ENCODE measurements at places on chromosomes 1 and 21.

DNA sequence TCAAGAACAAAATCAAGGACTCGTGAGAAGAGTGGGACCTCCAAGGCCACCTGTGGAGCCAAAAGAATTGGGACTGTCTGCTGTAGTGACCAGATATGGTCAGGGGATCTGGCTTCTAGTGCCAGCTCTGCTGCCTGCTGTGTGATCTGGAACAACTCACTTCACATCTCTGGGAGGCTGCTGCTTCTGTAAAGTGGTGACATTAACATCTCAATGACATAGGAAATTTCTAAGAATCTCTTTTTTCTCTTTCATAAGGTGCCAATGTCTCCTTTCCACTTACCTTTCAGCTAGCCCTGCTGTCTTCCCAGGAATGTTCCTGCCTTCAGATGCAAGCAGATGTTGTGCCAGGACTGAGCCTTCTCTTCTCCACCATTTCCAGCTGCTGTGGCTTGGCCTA lies 5.0 kb upstream of the SRSF4 start:
- DNase-seq, result no peak

DNA sequence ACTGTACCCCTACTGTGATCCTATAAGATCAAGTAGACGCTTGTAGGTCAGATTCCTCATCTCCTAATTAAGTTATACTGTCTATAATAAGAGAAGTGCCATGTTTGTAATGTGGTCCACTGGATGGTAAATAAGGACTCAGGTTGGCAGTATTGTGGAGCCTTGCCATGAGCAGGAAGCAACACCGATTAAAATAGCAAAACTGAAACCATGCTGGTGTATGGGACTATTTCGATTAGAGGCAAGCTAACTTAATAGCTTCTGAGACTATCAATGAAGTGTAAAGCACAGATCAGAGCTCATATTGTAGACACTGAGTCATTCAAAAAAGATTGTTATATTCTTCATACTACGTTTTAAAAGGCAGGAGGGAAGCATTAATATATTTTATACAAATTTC lies 348.8 kb downstream of the HHAT start:
- DNase-seq, result no peak

DNA sequence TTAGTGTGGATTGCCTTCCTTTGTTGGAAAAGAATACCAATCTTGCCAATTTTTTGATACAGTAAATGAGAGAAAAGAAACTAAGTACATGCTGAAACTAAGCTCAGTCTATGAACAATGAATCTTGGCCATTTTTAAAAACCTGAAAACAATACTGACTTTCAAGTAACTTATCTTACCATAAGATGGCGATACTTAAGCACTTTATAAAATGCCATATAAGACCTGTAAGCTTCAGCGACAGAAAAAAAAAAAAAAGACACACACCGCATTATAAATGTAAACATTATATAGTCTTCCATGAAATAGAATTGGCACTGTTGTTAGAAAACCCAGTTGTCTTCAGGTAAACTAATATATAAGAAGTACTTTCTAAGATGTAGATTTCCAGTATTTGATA lies 3.0 kb downstream of the OLFM3 start:
- DNase-seq, result no peak

- no peak for DNase-seq
Measured at GRCh38 chr1:169928438-169929209, 34.9 kb upstream of the SCYL3 start.

- DNase-seq, result no peak
Measured at GRCh38 chr1:107830526-107830925, 134.5 kb downstream of the VAV3 start.

DNA sequence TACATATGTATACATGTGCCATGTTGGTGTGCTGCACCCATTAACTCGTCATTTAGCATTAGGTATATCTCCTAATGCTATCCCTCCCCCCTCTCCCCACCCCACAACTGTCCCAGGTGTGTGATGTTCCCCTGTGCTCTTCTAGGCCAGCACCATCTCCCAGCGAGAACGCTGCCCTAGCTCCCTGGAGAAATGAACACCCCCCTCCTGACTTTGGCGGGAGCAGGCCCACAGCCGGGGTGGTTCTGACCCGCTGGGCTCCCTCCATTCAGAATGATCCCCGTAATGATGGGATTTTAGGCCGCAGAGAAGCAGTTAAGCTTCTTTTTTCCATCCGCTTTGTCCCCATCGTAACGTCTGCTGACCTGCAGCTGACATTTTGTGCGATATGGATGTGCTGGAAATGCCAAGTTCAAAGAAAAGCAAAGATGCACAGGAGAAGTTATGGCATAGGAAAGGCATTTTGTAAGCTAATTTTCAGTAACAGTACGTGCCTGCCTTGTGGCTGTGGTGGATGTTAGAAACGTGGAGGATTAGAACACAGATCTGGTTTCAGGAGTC lies 39.3 kb downstream of the ELK4 start:
- DNase-seq, result no peak

GRCh38 chr1:221543529-221544120 lies 198.3 kb downstream of the DUSP10 start:
- no peak for DNase-seq

DNA sequence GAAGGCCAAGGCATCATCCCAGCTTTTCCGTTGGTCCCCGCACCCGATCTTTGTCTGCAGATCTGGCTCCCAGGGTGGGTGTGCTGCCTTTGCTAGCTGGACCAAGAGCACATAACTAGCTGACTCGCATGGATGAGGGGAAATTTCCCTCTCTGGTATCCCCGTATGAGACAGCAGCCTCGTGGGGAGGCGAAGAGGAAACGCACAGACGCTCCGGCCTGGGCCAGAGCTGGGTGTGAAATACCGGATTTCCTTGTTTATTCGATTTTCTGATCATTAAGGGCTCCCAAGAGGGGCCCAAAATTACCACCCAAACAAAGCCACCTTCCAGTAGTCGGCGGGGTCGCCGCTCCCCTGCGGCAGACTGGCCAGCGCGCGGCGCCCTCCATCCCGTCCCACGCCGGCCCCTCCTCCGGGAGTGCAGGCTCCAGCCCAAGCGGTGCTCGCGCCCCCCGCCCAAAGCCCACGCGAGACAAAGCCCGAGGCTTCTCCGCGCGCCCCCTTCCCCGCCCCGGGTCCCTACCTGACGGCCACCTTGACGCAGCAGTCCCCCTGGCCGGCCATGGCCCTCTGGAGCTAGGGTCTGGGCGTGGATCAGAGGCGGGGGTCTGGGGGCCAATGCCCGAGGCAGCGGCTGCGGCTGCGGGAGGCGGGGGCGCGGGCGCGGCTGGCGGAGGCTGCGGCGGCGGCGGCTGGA lies 546 bp downstream of the KIF21B start:
- no peak for DNase-seq

GRCh38 chr1:219383281-219383680 lies 209.6 kb downstream of the LYPLAL1 start:
- DNase-seq, result no peak

GRCh38 chr1:7552402-7552801 lies 218.7 kb upstream of the VAMP3 start:
- no peak for DNase-seq

DNA sequence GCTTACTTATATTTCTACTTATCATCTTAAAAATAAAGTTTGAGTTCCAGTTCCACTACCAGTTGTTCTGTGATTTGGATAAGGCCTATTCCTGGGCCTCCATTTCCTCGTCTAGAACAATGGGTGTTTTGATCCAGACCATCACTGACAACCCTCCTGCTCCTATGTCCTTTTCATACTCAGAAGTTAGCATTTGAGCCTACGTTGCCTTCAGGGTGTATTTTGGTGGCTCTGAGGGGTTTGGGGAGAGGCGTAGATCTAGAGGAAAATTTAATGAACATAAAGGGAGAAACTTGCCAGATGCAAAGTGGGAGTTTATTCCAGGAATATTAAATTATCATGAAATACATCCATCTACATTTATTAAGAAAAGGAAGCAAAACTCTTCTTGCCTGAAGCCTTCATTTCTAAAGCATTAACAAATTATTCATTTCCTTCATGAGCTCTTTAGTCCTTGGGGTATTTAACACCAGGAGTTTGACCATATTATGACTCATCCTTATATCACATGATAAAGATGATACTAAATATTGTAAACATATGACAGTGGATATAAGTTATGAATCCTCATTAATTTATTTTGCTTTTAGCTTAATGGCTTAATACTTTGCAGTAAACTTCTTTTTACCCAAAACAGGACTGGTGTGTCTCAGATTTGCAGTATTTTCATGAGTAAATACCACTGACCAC lies 47.2 kb upstream of the SYT14 start:
- DNase-seq, result no peak

- no peak for DNase-seq
Measured at GRCh38 chr1:223308136-223308535, 55.8 kb downstream of the SUSD4 start.

DNA sequence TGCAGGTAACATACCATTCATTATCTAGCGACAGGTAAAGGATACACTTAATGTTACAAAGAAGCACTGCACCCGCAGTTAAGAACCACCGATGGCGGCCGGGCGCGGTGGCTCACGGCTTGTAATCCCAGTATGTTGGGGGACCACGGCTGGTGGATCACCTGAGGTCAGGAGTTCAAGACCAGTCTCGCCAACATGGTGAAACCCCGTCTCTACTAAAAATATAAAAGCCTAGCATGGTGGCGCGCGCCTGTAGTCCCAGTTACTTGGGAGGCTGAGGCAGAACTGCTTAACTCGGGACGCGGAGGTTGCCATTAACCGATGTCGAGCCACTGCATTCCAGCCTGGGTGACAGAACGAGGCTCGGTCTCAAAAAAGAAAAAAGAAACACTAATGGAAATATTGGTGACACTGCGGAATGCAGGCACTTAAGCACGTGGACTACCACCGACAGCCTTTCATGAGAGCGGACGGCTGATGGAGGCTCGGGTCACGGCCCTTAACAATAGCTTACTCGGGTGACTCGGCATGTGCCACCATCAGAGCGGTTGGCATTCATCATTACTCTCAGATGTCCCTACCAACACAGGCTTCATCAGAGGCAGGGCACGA lies 542 bp downstream of the GAS5 start:
- no peak for DNase-seq

- DNase-seq, result no peak
Measured at GRCh38 chr1:163588796-163589195, 267.0 kb downstream of the NUF2 start.

DNA sequence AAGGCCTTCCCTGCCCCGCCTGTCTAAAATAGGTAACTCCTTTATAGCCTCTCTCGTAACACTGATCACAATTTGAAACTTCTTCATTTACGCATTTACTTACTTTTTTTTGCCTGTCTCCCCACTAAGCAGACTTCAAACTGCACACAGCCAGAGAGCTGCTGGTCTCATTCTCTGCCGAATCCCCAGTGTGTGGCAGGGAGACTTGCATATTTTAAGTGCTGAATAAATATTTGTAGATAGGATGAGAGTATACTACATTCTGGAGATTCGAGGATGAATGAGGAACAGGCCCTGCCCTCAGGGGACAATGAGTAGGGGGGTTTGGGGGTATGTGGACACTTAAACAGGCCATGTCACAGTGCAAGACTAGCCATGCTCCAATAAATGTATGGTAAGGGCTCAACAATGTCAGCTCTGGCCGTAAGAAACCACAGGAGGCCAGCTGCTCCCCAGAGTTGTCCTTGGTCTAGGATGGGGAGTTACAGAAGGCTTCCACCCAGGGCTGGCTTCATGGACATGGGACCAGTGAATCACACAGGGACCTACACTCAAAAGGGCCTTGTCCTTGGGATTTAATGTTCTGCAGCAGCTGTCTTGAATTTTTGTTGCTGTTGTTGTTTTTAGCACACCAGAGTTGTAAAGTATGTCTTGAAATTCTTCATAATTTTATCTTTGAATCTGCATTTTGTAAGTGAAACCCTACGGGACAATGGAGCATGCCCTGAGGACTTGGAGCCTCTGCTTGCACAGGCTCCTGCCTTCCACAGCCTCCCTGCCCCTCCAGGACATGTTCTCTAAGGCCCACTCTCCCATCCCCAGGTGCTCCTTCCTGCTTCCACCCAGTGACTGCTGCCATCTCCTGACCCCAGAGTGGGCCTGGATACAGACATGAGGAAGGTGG lies 8.5 kb downstream of the DIO1 start:
- DNase-seq, result no peak

GRCh38 chr1:179302070-179302469 lies 8.5 kb downstream of the SOAT1 start:
- no peak for DNase-seq

DNA sequence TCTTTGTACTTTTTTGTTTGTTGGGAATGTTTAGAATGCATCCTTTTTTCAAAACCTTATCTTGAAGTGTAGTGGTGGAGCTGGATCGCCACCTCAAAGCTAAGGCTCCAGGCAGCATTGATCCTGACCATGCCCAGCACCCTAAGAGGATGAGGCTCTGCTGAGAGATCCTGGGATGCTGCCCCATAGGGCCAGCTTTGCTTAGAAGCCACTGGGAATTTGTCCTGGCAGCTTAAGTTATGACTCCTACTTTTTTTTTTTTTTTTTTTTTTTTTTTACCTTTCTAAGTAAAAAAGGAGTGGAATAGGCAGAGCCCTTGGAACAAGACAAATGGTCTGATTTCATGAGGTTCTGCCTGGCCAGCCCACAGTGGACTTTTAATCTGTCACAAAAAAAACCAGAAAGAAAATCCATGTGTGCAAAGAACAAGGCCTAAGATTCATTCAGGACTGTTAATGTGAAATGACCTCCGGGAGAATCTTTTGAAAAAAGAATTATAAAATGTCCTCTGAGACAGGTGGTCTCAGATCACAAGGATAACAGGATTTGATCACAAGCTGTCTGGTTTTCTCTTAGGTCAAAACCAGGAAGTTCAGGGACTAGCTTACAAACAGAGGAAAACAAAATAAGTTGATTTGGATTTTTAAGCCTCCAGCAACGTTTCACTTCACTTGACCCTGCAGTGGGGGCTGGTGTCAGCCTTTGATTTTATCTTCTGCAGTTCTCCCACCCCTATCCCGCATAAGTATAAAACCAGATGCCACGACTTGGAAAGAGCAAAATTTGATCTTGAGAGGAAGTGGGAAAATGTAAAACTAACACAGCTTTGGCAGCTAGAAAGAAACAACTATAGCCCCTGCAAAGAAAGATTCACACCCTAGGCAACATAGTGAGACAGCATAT lies 25.9 kb upstream of the RAP1A start:
- DNase-seq, result no peak

- DNase-seq, result no peak
Measured at GRCh38 chr1:43779805-43780403, 72.6 kb downstream of the ST3GAL3 start.

DNA sequence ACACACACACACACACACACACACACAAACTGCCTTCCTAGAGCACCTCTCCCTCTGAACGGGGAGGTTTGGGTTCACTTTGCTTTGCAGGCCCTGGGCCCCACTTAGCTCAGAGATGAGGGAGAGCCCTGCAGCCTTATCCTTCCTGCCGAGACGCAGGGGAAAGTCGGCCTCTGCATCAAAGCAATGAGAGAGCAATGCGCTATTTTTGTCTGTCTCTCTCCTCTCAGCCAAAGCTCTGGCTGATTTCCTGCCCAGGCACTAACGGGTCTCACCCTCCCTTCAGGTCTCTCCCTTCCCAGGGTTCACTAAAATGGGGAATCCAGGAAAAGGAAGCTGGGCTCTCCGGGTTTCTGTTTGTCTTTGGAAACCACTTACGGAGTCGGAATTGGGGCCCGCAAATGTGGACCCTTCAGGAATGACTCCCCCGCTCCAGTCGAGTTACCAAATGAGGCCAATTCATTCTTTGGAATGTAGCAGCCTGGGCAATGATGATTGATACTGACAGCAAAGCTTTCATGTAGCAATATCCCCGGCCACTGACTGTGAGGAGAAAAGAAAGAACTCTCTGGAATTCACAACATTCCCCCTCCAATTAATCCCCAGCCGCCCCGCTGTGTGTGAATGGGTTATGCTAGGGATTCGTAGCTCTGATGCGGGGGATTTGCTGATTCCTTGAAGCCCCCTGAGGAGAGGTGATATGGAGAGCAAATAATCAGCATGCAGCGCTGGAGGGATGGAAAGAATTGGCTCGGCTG lies 61.5 kb upstream of the WLS start:
- peak; percentile 12 for DNase-seq
